Activated T-helper 1 cell treated with anti-CD3 and anti-CD28 coated beads, Interleukin-12 subunit alpha, Interleukin-12 subunit beta, Interleukin-2, Interleukin-4 antibody, amounts not matched to agents 30 ng/mL and 10 ng/mL and 1 ng/mL, durations not matched to agents 14 hours and 24 hours and 36 hours (primary cell): ENCODE measurements at places on chromosomes 2 and 18.

DNA sequence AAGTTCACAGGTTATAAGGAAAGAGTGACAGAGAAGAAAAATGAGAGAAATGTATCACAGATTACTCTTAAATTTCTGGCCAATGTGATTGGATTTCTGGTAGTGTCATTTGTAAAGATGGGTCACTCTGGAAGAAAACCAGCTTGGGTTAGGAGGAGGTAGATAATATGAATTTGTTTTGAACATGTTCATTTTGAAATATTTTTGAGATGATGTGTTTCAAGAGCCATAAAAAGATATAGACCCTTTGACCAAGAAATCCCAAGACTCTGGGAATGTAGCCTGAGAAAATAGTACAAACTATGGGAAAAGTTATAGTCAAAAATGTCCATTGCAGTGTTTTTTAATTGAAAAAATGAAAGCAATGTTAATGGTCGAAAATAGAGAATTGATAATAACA, 70.7 kb downstream of the CALCRL start:
- no peak for DNase-seq

DNA sequence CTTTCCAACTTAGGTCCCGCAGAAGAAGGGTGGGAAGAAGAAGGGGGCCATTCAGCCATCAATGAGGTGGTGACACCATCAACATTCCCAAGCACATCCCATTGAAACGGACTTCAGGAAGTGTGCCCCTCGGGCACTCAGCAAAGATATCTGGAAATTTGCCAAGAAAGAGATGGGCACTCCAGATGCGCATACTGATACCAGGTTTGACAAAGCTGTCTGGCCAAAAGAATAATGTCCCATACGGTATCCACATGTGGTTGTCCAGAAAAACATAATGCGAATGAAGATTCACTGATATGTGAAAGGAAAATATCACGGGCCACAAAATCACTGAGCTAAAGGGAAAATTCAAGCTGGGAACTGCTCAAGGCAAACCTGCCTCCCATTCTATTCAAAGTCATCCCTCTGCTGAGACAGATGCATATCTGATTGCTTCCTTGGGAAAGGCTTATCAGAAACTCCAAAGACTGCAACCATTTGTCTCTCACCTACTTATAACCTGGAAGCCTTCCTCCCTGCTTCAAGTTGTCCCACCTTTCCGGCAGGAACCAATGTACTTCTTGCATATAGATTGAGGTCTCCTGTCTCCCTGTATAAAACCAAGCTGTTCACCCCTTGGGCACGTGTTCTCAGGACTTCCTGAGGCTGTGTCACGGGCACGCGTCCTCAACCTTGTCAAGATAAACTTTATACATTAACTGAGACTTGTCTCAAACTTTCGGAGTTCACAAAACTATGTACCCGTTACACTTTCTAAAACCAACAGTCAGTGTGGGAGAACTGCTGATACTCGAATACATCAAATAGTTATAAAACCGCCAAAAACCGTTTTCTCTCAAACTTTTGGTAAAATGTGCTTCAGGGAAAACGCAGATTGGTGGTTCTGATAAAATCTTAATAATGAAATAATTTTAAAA, 1.3 kb upstream of the PDK1 start:
- DNase-seq, result no peak

DNA sequence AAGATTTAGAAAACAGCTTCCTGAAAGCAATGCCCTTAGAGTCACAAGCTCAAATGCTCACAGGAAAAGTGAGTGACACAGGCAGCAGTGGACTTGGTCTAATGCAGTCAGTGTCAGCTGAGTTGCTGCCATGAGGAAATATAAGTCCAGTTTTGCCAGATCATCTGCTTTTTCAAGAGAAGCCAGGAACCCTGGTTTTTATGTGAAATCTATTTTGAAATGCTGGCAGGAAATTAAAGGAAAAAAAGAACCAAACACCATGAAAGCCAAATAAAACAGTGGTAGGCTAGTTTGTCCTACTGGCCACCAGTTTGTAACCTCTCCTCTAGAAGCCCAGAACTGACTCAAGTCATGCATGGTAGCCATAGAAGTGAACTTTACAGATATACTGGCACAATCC, 109.2 kb downstream of the THADA start:
- DNase-seq, result no peak

GRCh38 chr2:27572998-27573429, 9.8 kb upstream of the ZNF512 start:
- no peak for DNase-seq

DNA sequence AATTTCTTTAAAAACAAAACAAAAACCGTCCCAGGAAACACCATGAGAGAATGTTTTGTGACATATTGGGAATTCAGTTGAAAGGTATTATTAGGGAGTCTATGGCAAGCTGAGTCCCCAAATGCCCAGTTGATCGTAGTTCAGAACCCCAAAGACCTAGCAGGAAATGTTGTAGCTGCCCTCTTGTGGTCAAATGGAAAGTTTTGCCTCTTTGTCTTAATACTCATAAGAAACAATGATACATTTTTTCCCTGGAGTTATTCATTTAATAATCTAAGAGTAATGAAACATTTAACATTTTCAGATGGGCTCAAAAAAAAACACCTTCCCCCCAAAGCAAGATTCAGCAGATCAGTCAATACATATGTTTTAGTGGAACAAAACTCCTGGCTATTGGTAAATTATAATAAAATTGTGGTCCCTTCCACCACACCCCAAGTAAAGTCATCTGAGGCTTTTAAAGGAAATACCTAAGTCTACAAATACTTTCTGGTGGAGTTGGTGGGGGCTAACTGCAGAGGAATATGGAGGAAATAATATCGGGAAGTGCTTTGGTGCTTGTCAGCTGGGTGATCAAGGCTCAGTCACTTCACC, 37.8 kb upstream of the EFEMP1 start:
- DNase-seq, result no peak

- DNase-seq, result no peak
These were observed at the start of gene FIGN for GRCh38 chr2:163735685-163736432. Gene FIGN (minus strand): TSS chr2:163736008. CDS start chr2:163734927, 1,081 bp downstream.

- no peak for DNase-seq
These were observed 588.6 kb downstream of the NRXN1 start for GRCh38 chr2:50443288-50443687.

- DNase-seq, result no peak
These were observed 147.6 kb downstream of the CLIP4 start for GRCh38 chr2:29262681-29263260.

DNA sequence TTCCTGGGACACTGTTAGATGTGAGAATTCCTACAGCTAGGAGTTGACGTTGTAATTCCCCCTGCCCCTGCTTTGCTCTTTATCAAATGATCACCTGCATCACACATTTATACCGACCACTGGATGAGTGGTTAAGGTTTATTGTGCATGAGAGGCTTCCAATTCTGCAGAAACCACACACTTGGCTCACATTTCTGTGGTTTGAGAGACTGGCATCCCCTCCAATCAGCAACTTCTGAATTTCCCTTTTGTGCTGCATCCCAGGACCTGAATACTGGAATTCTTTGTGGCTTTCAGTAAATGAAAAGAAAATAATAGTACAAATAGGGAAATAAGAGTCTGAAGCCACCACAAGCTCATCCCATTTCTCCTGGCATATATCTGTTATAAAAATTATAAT, 628.7 kb upstream of the PIK3C3 start:
- DNase-seq, result no peak

DNA sequence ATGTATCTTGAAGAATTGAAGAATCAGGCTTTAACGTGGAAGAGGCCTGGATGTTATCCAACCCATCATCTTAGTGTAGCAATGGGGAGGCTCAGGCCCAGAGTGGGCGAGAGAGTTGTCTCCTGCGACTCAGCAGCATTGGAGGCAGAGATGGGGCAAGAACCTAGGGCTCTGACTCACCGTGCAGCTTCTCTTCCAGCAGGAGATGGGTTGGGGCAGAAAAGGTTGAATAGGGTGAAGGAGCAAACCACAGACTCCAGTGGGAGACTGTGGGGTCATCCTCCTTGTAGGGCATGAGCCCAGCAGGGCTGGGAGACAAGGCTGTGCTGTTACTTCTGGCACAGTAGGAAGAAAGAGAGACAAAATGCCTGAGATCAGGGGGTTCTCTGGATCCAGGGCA, 1.4 kb downstream of the IL36RN start:
- no peak for DNase-seq

DNA sequence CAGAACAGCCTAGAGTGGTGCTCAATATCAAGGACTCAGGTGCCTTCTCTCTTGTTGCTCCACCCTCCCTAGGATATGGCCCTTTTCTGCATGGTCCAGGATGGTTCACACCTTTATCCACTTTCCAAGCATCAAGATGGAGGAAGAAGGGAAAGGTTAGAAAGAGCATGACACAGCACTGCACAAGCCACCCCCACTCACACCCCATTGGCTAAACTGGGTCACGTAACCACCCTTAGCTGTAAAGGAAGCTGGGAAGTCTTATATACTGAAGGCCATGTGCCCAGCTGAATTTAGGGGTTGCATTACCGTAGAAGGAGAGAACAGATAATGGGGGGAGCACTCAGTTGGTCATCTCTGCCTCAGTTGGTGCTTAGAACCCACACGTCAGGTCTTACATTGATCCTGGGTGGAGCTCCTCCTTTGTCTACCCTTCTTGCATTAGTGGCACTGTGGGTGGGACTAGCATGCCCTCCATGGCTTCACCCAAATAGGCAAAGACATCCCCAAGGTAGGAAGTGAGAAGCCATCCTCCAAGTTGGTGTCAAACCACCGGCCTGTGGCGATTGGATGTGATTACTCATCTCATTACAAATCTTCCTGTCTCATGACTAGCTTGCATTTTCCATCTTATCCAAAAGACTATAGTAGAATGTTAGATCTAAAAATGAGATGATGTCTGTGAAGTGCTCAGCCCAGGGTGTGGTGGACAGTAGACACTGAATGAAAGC, 248.5 kb downstream of the HAUS1 start:
- no peak for DNase-seq

GRCh38 chr2:207334624-207335371, 169.1 kb upstream of the KLF7 start:
- no peak for DNase-seq

DNA sequence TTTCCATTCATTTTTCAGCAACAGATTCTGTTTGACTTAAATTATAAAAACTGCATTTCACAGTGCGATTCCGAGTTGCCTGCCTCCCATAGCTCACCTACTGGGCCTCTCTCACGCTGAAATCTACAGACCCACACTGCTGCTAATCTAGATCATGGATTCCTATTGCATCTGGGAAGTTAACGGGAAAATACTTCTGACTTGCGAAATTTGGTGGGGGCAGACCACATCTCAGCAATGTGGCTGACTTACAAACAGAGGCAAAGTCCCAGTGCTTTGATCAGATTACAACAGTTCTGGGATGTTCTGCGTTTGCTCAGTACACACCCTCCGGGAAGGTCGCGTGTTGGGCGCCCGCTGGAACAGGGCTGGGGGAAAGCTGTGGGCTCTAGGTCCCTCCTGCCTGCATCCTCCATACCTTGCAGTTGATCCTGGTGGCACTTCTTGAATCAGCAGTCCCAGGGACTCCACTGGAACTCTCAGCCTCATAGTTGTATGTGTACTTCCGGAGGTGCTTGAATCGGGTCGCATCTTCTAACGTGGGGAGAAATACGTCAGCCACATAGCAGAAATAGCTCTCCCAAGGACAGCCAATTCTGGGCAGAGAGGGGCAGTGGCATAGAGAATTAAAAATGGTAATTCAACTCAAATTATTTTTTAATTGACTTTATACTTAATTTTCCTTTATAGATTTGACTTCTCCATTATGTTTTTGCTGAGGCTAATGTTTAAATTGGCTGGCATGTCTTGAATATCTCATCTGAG, 1.7 kb downstream of the APOB start:
- no peak for DNase-seq

DNA sequence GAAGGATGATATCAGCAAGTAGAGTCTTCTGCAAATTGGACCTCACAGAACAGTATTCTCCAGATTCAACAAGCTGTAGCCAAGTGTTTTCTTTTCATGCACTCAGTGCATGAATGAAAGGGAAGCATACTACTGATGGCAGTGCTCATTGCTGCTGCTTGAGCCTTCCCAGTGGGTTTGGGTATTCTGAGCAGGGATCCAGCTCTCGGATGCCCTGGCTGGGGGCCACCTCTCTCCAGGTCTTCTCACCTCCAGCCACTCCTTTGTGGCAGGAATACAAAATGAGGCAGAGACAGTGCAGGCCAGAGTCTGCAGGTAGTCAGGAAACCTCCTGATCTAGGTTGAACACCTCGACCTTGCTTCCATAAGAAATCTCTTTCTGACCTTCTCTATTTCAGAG, 390.4 kb upstream of the CELF4 start:
- no peak for DNase-seq

DNA sequence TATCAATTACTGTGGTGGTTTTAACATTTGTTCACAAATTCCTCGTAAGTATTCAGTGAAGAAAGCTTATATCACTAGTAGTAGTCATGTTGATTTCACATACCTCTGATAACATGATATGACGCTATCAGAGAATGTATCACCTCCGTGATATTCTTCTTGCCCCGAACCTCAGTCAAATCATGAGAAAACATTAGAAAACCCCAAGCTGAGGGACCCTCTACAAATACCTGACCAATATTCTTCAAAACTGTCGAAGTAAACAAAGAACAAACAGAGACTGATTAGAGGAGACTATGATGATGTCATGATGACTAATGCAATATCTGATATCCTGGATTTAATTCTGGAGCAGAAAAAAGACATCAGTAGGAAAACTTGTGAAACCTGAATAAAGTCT, 85.6 kb upstream of the SPOPL start:
- no peak for DNase-seq

DNA sequence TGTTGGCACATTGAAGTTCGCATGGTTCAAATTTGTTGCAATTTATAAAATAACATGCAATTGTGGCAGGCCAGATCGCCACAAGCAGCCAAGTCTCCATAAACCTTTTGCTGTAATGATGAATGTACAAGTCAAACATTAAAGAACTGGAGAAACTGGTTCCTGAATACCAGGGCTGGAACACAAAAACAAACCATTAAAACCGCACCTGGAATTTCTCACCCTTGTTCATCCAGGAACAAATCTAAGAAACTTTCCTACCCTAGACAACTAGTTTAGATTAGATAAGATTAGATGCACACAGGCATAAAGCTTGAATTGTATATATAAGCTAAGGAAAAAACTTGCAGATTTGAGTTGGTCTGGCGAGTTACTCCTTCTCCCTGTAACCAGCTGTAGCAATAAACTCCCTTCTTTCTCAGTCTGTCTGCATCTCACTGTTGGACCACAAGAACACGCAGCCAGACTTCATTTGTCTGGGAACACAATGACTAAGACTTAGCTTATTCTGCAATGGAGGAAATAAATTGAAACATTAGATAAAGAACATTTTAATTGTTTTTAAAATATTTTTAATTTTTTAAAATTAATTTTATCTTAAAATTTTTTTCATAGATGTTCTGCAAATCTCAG, 1835.5 kb upstream of the LRRTM1 start:
- DNase-seq, result no peak
